ENCODE measurements at places on chromosomes 6 and 20.

DNA sequence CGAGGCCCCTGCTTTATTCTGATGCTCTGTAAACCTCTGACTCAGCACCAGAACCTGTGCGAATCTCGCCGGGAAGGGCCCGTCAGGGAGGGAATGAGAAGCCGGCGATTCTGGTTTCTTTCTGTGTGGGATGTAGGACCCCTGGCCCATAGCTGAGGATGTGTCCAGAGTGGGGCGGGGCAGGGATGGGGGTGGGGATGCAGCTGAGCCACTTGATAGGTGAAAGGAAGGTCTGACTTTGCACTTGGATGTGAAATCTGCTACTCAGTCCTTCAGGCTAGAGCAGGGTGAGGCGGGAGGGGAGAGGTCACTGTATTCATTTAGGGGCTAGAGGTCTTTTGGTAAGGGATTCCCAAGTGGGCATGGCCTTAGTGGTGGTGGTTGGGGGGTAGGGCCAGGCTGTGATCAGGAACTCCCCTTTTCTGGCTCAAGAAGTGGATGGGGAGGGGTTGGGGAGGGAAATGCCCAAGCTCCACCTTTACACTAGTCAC lies 2.3 kb downstream of the TOX2 start:
- DNase-seq: no peak

GRCh38 chr20:33731693-33732165 lies at the start of gene ZNF341:
Gene ZNF341, plus strand, starts transcription at chr20:33731996. Its CDS starts 26 bp downstream, at chr20:33732022.
- DNase-seq: peak; percentile 89

DNA sequence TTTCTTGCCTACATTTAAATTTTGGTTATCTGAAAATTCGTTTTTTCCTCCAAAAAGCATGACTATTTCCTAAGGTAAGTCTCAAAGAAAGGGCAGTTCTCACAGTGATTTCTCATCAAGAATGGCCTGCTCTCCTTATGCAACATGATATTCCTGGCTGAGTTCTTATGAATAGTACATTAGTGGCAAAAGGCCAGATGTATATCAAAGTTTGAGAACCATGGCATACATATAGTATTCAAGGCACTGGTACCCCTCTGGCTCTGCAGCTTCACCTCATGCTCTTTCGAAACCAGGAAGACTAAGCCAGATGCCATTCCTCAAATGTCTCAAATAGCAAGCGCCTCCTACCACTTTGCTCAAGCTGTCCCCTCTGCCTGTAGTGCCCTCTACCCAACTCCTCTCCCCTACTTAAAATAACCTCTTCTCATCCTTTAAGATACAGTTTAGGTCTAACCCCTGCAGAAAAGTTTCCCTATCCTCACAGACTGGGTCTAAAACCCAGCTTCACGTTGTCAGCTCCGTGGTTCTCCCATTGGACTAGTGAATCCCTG lies 280.3 kb downstream of the HACE1 start:
- no peak for DNase-seq

DNA sequence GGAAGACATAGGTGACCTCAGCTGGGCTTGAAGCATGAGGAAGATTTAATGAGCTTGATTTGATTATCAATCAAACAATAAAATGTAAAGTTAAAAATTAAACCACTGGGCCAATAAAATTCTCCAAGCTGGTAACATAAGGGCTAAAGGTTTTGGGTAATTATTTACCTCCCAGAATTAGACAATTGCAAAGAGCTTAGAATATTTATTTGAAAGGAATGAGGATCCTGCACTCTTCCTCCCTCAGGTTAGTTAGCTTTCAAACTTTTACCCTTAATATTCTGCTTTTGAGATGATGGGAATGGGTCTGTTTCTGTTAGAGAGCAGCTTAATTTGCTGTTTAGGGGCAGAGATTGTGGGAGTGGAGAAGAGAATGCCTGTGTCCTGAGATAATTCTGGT lies at the start of gene SLC17A4:
SLC17A4 (plus strand) TSS at position 208 of the 400 bp plus-strand sequence. CDS start 7,221 bp downstream, outside the sequence.
- DNase-seq: no peak

GRCh38 chr6:912871-913835 lies 220.2 kb upstream of the EXOC2 start:
- DNase-seq: no peak
